CD4-positive, alpha-beta T cell treated with Interleukin-2 at 100 ng/mL for 4 hours (primary cell): ENCODE measurements at places on chromosomes 4 and X.

DNA sequence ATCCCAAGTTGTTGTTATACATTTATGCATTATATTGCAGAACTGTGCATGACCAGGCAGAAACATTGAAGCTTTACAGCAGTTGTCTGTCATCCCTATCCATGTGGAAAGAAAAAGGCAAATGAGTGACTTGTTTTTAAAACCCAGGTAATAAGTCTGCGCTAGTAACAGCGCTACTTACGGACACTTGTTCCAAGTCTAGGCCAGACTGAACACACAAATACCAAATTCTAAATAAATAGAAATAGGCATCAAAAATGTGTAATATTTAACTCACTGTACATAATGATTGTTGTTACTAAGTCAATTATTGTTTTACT, 548 bp upstream of the MAML3 start:
- DNase-seq: no peak

- DNase-seq: no peak
Measured at GRCh38 chrX:97334850-97335249, 451.1 kb downstream of the RPA4 start.

GRCh38 chr4:176137631-176138030, 57.8 kb downstream of the SPATA4 start:
- no peak for DNase-seq

DNA sequence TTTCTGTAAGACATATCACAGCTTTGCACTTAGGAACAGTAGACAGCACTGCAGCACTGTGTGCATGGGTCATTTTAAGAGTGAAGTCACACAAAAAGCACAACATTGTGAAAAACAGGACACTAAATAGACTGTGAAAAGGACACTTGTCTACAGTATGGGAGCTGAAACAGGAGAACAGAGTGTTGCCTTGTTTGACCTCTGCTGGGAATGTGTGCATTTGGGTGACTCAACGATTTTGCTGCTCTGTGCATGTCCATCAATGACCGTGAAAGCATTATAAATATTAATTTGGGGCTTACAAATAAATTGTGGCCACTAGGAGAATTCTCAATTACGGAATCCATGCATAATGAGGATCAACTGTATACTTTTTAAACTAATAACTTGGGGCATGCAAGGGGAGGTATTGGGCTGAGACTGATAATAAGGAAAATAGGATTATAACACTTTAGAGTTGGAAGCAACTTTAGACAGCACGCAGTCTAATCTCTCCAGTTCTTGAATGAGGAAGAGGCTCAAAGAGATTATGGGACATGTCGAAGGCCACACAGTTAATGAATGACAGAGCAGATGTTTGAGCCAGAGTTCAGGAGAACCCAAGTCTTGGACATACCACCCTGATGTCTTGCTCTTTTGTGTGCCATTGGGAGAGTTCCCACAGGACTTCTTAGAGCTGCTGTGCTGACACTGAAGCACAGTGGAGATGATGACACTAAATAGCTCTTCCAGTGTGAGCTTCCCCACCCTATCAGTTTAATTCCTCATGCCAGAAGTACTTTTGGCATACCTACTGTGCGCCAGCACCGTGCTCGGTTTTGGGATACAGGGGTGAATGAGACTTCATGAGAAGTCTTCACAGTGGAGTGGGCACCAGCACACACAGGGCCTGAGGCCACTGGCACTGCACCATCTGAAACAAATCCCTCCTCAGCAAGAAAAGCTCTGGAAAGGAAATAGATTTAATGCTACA, 79.3 kb downstream of the FRAS1 start:
- DNase-seq: no peak

DNA sequence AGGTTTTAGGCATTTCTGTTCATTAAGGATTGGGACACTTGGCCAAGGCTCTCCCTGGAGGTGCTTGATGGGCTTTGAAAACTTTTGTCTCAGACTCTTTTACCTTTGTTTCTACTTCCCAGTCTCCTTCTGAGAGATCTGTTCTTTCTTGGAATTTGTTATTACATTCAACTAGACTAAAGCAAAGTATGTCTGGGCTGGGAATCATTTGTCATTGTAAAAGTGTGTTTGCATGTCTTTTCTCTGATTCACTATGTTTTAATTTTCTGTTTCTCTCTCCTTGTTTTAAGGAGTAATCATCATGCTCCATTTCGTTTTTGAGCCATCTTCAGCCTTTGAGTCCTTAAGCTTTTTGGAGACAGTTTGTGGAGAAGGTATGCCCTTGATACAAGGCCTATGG, 12.2 kb upstream of the PGRMC2 start:
- no peak for DNase-seq

DNA sequence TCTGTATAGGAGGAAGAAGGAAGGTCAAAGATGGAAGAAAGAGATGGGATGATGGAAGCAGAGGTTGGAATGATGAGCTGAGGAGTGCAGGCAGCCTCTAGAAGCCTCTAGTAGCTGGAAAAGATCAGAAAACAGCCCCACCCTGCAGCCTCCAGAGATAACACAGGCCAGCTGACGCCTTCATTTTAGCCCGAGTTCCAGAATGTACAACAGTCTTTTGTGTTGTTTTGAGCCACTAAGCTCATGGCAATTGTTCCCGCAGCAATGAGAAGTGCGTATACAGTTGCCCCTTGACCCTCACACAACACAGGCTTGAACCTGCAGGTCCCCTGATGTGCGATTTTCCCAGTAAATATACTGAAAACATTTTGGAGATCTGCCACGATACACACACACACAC, 72.0 kb downstream of the WFS1 start:
- no peak for DNase-seq

- DNase-seq: no peak
Measured at GRCh38 chr4:115973768-115974167, 860.3 kb upstream of the NDST4 start.

DNA sequence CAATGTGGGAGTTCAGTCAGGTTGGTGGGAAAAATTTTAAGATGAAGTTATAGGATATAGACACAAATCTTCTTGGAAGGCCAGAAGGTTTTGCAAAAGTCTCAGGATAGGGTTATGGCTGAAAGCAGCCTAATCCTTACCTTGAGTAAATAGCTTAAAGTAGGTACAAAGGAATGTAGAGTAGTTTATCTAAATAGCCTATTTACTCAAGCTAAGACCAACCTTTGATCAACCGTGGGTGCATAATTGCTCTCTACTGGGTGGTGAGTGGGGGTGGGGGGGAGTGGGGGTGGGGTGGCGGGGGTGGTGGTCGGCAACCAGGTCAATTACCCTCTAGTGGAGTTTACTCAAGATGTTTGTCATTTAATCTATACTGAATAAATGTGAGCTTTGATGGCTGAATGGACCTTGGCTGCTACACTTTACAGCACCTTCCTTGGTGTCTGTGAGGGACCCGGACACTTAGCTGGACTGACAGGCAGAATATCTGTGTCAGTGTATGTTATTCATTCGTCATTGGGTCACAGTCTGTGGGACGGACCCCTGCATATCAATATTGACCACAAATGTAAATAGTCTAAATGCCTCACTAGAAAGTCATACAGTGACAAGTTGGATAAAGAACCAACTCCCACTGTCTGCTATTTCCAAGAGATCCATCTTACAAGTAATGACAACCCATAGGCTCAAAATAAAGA, 545.7 kb upstream of the PABPC4L start:
- DNase-seq: no peak

- peak; percentile 69 for DNase-seq
Measured at GRCh38 chrX:75155827-75156525, at the start of gene ABCB7. ABCB7 (minus strand) TSS chrX:75156283; CDS start chrX:75156272, 11 bp downstream.

GRCh38 chr4:59598330-59598618, 1601.9 kb upstream of the ADGRL3 start:
- no peak for DNase-seq

GRCh38 chrX:46758163-46758955, 559 bp downstream of the SLC9A7 start:
- DNase-seq: peak; percentile 0

GRCh38 chr4:143668930-143669552, 31.4 kb downstream of the FREM3 start:
- no peak for DNase-seq

DNA sequence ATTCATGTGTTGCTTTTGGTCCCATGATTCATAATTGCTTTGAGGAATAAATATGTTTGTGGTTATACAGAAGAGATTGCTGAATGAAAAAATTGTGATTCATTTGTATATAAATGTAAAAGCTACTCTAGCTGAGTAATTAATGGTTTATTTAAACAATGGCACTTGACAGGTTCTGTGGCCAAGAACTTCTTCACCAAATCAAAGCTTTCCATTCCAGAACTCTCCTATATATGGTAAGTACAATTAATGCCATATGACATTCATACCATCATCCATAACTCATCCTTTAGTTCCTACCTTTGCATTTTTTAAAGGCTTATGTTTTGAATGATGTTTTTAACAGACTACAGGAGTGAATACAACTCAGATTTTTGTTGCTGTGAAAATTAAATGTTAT, 105.8 kb downstream of the REPS2 start:
- DNase-seq: no peak

GRCh38 chr4:147580396-147580795, 36.8 kb upstream of the TMEM184C start:
- DNase-seq: no peak

- no peak for DNase-seq
Measured at GRCh38 chr4:90171491-90171890, 44.3 kb downstream of the CCSER1 start.

DNA sequence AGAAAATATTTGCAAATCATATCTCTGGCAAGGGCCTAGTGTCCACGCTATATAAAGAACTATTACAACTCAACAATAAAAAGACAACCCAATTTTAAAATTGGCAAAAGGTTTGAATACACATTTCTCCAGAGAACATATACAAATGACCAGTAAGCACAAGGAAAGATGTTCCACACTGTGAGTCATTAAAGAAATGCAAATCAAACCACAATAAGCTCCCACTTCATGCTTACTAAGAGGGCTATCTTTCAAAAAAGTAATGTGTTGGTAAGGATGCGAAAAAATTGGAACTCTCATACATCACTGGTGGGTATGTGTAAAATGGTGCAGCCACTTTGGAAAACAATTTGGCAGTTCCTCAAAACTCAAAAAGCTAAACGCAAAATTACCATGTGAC, 884.0 kb upstream of the INTU start:
- DNase-seq: no peak

- no peak for DNase-seq
Measured at GRCh38 chr4:139457318-139457717, 3.4 kb downstream of the RAB33B start.

DNA sequence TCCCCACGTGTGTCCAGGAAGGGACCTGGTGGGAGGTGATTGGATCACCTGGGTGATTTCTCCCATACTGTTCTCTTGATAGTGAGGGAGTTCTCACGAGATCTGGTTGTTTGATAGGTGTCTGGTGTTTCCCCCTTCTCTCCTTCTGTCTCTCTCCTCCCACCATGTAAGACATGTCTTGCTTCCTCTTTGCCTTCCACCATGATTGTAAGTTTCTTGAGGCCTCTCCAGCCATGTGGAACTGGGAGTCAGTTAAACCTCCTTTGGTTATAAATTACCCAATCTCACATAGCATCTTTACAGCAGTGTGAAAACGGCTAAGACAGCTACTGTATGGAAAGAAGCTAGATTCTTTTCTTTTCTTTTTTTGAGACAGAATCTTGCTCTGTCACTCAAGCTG, 21.6 kb upstream of the FGG start:
- no peak for DNase-seq

DNA sequence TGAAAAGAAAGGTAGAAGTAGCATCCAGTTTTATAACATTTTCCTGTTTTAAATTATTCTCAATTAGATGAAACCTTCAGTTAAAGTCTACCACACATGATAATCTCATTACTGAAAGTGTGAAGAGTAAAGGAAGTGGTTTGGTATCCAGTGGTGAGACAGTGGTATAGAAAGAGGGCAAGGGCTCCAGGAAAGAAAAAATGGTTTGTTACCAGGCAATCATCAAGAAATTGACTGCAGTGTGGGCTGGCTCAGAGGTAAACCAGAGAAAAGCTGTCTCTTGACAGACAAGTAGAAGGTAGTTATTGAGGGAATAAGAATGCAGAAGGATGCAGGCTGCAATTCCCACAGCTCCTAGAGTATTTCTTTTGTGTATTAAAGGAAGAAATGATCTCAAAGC, 406.2 kb downstream of the TLL1 start:
- DNase-seq: no peak

DNA sequence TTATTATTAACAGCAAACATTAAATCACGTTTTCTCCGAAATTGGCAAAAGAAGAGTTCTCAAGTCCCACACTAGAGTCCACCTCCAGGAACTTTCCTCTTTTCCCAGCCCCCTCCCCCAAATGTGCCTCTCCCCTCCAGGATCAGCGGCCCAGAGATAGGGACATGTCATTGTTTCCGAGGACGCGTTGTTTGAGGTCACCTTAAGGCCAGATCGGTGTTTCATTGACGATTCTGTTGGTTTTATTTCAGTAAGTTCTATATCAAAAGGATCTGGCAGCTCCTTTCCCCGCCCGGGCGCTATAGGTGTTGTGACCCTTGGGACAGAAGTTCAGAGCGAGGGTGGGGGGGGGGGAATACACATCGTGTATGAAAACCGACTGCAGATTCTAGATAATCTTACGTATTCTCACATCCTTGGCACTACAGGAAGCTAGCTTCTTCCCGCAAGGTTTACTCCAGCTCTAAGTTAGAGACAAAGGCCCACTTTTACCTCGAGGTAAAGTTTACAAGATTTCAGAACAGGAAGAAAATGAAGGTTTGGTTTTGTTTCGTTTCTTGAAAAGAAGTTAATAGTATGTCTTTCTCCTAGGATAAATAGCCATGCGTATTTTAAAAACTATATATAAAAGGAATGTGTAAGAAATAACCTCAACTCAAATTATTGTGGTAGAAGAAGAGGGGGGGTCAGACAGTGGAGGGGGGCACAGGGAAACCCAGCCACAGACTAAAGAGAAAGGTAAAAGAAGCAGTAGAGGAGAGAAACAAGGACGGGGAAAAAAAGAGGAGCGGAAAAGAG, 739 bp upstream of the MSX1 start:
- no peak for DNase-seq

- DNase-seq: no peak
Measured at GRCh38 chr4:1367230-1367935, 20.4 kb downstream of the UVSSA start.

DNA sequence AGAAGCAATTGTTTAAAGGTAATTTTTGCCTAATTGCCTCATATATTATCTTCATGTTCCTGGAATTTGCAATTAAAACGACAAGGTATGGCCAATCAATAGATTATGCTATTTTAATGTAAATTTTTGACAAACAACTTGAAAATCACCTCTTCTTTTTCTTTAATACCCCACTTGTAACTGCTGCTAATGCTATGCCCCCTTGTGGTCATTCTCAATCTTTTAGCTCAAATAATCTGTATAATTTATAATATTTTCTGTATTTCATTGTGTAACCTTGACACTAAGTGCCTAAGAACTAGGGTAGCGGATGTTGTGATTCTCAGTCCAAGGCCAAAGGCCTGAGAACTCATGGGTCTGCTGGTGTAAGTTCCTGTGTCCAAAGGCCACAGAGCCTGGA, 831.7 kb upstream of the POU3F4 start:
- no peak for DNase-seq

- no peak for DNase-seq
Measured at GRCh38 chr4:118994030-118994429, 105.4 kb downstream of the SYNPO2 start.

DNA sequence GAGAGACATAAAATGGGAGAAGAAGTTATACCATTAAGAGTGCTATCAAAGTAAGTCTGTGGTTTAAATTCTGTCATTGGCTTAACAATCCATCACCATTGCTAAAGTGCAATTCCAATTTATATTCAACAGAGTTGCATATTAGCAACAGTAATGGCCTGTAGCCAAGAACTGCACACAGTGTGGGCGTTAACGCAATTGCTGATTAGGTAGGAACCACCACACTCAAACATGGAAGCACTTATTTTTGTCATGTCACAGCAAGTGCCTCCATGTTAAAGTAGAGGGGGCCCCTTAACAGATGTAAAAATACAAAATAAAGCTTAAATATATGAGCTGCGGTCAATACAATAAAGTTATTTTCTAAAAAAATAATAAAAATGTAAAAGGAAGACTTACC, 10.8 kb downstream of the LARP7 start:
- no peak for DNase-seq
